ENCODE measurements at places on chromosomes 3 and 15. TPM values are rescaled to one million over a fixed set of nuclear protein-coding genes. Genes with fewer than 3 reads are reported as not detected.

DNA sequence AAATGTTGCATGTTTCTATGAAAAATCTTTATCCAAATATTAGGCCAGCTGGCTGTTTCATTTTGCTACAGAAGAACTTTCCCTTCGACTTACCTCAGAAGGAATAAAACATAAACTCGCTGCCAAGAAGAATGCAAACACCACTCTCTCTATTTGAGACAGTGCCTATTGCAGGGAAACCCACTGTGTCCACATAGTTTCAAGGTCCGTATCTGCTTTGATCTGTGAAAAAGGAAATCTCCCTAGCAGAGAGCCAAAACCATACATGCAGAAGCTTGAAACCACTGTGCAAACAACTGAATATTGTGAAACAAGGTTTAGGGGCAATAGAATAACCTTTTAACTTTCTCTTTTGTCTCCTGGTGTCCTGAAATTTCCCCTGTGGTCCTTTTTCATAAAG is 35.0 kb upstream of the CAPN7 start:
- no peak for DNase-seq

DNA sequence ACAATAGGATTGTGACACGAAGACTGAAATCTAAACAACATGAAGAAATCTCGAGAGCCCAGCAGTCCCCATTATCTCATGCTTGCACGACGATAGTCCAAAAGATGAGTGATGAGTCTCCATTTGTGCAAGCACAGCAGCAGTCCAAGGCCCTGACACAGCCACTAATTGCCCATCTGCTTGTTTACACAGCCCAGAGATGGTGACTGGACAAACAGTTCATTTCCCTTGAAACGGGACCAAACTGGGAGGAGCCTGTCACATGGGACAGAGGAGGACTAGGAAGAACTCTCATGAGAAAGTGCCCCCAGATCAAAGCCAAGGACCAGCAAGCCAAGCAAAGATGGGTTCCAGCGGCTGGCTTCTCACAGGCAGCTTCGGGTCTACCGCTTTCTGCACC is 121.0 kb downstream of the GREM1 start:
- no peak for DNase-seq

DNA sequence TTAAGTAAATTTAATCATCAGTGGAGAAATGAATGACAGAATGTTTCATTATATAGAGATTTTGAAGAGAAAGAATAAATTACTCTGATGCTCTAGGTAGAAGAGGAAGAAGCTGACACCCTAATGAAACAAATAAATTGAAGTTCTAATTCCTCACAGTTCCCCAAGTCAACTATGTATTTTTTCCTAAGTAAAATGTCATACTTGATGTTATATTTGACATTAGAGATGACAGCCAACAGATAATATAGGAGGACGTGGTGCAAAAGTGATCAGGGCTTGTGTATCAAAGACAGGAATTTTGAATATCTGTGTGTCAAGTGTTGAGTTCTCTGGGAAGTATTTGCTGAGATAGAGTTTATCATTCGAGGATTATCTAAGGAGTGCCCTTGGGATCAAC is 81.2 kb upstream of the CADPS start:
- DNase-seq, result no peak

GRCh38 chr15:71807125-71807629 is 3.2 kb upstream of the NR2E3 start:
- no peak for DNase-seq

The ZIC4 gene
- not detected for total RNA-seq

All from activated CD8-positive, alpha-beta T cell treated with anti-CD3 and anti-CD28 coated beads, Interleukin-2, amount 10 ng/mL, durations not matched to agents 7 days and 5 days (primary cell).